ENCODE measurements at places on chromosomes 11 and 22.

DNA sequence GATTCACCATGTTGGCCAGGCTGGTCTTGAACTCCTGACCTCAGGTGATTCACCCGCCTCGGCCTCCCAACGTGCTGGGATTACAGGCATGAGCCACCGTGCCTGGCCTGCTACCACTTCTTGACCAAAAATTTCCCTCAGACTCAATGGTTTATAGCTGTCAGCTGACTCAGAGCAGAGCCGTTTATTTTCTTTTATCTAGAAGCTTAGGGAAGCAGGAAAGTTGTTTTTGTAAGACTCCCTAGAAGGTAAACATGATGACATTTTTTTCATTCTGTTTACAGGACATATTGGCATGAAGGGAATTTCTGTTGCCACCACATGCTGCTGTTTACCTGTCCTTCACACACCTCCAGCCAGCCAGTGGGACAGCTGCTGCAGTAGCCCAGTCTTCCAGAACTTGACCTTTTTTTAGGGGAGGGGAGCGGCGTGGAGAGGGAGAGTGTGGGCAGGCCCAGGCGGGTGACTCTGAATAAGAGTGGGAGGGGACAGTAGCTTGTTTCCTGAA is 56.1 kb upstream of the PTPRJ start:
- no peak for DNase-seq

DNA sequence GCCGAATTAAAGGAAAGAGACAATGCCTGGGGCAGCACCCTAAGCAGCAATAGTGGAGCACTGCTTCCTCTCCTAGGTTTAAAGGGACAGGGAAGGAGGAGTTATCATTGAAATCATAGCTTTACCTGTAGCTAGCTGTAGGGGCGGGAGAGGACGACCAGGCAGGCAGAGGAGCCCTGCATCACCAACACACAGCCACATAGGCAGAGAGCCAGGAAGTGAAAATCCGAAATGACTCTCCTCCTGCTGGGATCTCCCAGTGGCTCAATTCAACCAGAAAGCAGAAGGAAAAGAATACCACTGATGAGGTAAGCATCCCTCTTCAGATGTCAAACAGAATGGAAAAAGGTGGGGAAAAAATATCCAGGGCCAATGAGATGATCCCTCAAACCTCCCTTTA is 20.4 kb downstream of the MRGPRX4 start:
- no peak for DNase-seq

DNA sequence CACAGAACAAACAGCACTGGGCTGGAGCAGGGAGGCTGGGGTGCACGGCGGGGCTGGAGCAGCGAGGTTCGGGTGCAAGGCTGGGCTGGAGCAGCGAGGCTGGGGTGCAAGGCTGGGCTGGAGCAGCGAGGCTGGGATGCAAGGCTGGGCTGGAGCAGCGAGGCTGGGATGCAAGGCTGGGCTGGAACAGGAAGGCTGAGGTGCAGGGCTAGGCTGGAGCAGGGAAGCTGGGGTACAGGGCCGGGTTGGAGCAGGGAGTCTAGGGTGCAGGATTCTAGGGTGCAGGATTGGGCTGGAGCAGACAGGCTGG is 198.5 kb downstream of the BRD1 start:
- DNase-seq = no peak

GRCh38 chr11:123603666-123604065 is 50.8 kb downstream of the SCN3B start:
- no peak for DNase-seq

- no peak for DNase-seq
These were observed 113.0 kb downstream of the ADAMTS15 start for GRCh38 chr11:130561441-130561881.

DNA sequence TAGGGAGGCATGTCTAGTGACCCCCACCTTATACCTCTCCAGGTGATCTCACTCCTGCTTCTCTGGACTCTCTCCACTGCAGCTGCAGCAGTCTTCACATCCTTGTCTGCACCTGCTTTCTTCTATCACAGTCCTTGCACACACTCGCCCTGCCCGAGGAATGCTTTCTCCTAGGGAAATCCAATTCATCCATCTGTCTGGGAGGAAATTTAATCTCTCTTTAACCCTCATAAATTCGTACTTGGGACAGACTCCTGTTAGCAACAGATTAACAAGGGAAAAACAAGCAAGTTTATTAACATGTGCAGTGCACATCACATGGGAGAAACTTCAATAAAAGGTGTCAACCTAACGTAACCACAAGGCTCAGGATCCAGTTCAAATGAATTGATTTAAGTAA is 11.3 kb upstream of the RCN1 start:
- no peak for DNase-seq

DNA sequence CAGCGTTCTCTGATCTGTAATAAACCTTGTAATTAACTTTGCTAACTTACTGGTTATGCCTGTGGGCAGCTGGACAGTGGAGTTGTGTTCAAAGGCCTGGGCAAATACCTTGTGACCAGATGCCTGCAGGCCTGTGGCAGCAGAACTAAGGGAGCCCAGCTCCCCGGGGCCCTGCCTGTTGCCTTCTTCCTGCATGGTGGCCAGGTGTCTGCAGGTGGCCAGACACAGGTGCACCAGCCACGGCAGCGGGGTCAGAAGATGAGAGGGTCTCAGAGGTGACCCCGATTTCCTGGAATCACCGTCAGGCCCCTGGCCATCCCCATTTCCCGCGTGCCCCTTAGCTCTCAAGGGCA is 127.2 kb downstream of the OSBP2 start:
- DNase-seq = no peak
